HCT116 (cell line): ENCODE measurements at places on chromosomes 6 and 20. TPM values are rescaled to one million over a fixed set of nuclear protein-coding genes. Genes with fewer than 3 reads are reported as not detected.
A peak's percentile ranks its signal among the peaks of the same experiment; 100 is the strongest.

DNA sequence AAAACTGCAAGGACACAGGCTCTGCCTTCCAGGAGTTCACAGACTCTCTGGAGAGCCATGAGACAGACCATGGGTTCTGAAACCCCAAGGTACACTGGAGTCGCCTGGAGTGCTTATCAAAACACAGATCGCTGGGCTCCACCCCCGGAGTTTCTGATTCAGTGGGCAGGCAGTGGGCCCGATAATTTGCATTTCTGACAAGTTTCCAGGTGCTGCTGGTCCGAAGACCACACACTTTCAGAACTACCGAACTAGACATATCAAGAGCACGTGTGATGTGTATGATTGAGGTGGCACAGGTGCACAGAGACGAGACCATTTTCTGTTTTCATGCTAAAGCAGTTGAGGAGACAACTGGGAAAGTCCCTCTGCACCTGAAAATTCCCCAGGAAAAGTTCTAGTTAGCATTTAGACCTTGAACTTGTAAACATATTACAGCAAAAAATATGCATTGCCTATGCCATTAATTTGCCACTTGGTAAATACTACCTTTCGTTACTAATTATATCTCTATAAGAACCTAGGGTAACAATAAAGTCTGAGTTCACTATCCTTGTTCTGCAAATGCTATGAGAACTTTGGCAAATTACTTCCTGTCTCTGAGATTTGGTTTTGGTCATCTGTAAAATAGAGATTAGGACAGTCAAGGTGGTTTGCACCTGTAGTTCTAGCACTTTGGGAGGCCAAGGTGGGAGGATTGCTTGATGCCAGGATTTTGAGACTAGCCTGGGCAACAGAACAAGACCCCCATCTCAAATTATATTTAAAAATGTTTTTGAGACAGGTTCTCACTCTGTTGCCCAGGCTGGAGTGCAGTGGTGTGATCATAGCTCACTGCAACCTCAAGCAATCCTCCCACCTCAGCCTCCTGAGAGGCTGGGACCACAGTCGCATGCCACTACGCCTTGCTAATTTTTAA, 14.3 kb upstream of the PIM1 start:
- no peak overlapping the region for H3K27ac ChIP-seq
- no peaks in the 10 kb centered on the region for H3K36me3 ChIP-seq
- no peak for DNase-seq
- no peaks in the 10 kb centered on the region for H3K27me3 ChIP-seq
- H3K4me1 ChIP-seq: peaks cover 4% of the 10 kb centered on the region
- H3K4me3 ChIP-seq: no peak overlapping the region

DNA sequence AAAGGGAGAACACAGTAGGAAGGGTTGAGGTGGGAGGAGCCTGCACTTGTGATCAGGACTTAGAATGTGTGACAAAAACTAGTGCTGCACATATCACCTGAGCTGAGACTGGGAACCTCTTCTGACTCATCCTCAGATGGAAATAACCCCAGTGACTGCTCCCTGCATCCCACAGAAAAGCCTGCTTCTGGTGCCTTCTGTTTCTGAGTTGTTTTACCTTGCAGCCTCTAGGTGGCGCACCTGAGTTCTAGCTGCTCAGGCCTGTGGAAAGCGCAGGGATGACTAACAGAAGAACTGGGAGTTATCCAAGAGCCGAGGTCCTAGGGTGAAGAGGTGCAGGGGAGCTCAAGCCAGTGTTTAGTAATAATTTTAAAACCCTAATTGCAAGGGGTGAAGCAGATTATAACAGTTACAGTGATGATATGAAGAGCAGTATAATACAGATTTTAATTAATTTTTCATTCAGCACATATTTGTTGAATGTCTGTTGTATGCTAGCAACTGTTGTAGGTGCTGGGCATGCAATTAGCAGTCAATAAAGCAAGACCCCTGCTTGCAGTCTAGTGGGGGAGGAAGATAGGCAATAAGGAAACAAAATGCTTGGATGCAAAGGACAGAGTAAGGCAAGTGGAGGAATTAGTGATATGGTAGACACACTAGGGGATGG, 302.5 kb downstream of the DHX35 start:
- no peak overlapping the region for H3K4me3 ChIP-seq
- H3K4me1 ChIP-seq: no peaks in the 10 kb centered on the region
- H3K27ac ChIP-seq: no peak overlapping the region
- DNase-seq: peak; percentile 60

- H3K4me1 ChIP-seq: no peaks in the 10 kb centered on the region
- H3K4me3 ChIP-seq: no peak overlapping the region
- H3K36me3 ChIP-seq: no peaks in the 10 kb centered on the region
- no peaks in the 10 kb centered on the region for H3K27me3 ChIP-seq
- no peak overlapping the region for H3K27ac ChIP-seq
- DNase-seq: no peak
Measured at GRCh38 chr6:127496471-127496870, 22.7 kb downstream of the MTCL3 start.

GRCh38 chr6:75480425-75480824, 13.2 kb downstream of the FILIP1 start:
- H3K36me3 ChIP-seq: no peaks in the 10 kb centered on the region
- H3K27me3 ChIP-seq: no peaks in the 10 kb centered on the region
- no peak overlapping the region for H3K4me3 ChIP-seq
- no peaks in the 10 kb centered on the region for H3K4me1 ChIP-seq

DNA sequence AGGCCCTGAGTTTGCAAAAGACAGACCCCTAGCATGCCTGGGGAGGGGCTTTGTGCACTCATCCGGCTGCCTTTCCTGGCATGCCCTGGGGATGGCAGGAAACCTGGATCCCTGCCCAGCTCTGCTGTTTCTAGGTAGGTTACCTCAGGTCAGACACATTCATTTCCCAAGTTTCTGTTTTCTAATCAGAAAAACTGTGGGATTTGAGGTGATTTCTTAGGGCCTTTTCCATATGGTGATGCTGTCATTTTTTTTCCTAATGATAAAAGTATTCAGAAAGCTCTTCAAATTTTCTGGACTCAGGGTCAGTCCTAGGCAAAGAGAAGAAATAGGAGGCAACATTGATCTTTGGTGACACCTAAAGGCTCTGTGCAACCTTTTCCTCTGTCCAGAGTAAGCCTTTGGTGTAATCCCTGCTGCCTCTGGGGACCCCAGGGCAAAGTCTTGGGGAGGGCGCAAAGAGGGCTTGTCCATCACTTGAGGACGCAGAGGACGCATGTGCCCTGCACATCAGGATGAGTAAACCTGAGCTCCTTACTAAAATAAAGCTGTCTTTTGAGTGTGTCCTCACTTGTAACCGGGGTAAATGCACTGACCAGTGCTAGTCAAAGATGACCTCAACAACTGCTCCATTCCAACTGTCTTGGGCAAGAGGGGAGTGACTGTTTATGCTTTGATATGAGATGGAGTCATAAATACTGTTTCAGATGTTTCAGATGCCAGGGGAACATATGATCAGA, 13.5 kb upstream of the TRAM2 start:
- H3K4me3 ChIP-seq: no peak overlapping the region
- DNase-seq: no peak
- H3K36me3 ChIP-seq: no peaks in the 10 kb centered on the region
- H3K27ac ChIP-seq: no peak overlapping the region

DNA sequence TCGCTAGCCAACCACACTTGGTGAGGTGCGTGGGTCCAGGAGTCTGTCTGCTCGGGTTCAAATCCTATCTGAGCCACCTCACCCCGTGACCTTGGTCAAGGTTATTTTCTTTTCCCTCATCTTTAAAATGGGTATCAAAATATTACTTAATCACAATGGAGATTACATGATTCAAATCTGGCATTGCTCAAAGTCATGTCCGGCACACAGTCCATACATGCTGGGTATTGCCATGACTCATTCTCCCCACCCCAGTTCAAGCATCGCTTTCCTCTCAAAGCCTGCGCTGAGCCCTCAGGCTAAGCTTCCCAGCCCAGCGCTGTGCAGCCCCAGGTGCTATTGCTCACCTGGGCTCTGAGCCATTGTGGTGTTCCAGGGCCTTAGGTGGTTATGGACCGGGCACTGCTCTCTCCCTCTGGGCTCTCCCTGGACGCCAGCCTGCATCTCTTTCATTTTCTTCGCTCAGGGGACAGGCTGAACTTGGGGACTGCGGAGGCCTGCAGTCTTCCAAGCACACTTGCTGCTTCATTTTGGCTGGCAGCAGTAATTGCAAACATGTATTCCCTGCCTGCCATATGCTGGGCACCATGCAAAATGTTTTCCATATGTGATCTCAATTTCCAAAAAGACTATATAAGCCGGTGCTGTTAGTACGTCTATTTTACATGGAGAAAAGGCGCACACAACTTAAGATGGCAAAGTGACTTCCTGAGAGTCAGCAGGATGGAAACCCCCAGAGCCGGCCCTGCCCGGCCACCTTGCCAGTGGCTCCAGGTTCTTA, 27.3 kb downstream of the WRNIP1 start:
- no peaks in the 10 kb centered on the region for H3K27me3 ChIP-seq
- H3K36me3 ChIP-seq: no peaks in the 10 kb centered on the region
- DNase-seq: peak; percentile 27
- no peak overlapping the region for H3K27ac ChIP-seq

The CBFA2T2 gene
- total RNA-seq: 8.0 TPM

The UFL1 gene
- 19.6 TPM for total RNA-seq
